8988T (cell line): ENCODE measurements at places on chromosomes 3 and 15.

DNA sequence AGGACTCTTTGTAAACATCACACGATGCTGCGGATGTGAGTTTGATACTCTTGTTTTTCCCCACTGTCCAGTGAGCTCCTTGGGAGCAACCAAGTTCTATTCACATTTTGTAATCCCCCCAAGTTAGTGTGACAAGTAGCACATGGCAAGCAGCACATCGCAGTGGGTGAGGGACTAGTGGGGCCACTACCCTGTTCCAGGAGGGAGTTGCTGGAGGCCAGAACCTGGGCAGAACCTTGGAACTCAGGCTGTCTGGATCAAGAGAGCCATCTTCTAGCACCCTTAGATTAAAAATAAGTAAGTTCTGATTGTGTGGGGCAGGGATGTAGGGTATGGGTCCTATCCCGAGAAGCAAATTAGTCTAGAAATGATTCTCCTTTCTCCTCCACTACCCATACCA is 91.7 kb downstream of the CHRNA7 start:
- no peak for DNase-seq

- DNase-seq: no peak
Observed at GRCh38 chr15:83581381-83581780, 72.5 kb upstream of the ADAMTSL3 start.

DNA sequence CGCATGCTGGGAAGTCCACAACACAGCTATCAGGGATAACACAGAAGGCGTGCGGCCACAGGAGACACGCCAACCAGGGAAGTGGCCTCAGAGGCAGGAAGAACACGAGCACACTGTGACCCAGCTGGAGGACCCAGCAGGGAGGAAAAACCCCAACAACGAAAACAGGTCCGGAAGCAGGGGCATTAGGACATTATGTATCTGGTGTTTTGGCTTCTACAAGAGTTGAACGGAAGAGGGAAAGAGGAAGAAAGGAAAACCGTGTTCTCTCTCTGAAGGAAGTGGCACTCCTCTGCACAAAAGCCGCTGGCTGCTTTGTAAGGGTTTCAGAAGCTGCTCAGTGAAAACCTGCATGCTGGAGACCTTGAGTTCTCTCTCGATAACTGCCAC is 61.8 kb downstream of the HACD2 start:
- no peak for DNase-seq

DNA sequence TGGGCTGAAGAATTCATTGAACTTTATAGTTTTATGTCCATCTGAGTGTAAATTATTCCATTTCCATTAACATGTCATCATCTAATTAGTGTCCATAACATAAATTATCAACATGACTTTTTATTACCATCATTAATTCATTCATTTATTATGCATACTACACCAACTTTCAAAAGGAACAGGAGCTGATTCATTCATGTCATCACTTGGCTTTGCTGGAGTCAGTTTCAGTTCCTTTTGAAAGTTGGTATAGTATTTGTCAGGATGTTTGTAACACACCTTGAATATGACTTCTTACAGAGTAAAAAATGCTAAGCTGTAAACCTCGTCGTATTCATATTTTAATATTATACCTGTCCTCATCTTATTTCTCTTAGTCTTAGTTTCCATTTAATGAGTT is 298.0 kb upstream of the RBMS3 start:
- DNase-seq: no peak

- no peak for DNase-seq
Observed at GRCh38 chr3:70108072-70108471, 108.5 kb downstream of the SAMMSON start.
